Dorsolateral prefrontal cortex (tissue), 122 donors: ENCODE measurements at places on chromosomes 2 and 18.
A peak's percentile ranks its signal among the peaks of the same experiment; 100 is the strongest.

DNA sequence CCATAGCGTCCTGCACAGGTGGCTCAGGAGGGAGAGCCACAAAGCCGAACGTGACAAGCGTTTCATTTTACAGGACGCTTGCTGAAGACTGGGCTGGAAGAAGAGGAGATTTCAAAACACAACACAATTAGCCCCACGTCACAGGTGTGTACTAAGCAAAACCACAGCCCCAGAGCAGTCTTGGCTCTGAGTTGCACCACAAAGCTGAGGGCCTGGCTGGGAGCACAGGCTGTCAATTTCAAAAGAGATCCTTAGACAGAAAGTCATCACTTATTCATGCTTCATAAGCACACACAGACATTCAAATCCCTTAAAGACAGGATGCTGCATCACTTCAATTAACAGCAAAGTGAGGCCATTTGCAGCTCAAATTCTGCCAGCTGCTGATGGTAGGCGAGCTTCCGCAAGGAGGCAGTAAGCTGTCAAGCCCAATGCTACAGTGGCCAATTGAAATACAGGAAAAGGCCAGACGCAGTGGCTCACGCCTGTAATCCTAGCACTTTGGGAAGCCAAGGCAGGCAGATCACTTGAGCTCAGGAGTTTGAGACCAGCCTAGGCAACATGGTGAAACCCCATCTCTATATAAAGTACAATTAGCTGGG is 79.6 kb downstream of the SKA1 start:
- no peak for DNase-seq

DNA sequence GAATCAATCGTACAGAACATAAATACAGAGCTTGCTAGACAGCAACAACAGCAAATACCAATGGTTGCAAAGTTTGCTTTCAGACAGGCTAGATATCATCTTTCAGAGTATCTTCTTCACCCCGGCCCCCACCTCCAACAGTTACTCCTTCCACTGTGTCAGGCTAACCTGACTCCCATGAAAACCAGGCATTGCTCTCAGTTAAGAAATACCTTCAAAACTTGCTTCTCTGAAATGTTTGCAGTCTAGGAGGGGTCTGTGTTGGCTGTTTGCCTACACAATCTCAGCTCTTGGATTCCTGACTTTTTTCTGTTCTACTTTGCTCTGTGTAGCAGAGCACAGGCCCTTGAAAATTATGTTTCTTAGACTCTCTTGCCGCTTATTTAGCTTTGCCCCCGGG is 599.5 kb upstream of the SYT4 start:
- no peak for DNase-seq

GRCh38 chr2:177241711-177242120 is 22.8 kb downstream of the NFE2L2 start:
- no peak for DNase-seq

DNA sequence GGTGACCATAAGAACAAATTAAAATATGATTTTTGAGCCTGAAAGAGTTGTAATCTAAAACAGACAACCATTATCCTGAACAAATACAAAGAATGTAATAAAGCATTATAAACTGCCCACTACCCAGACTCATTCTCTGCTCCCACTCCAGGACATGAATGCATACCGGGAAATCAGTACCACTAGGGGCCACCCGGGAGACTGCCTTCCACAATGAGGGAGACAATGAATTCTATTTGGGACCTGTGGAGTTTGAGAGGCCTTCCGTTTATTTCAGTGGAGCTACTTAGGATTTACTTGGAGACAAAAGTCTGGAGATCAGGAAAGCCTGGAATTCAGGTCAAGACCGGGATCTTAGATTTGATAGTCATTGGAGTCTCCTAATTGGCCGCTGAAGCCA is 50.0 kb downstream of the NAB1 start:
- no peak for DNase-seq

- no peak for DNase-seq
Observed at GRCh38 chr18:6948281-6949055, 169.1 kb downstream of the LAMA1 start.

DNA sequence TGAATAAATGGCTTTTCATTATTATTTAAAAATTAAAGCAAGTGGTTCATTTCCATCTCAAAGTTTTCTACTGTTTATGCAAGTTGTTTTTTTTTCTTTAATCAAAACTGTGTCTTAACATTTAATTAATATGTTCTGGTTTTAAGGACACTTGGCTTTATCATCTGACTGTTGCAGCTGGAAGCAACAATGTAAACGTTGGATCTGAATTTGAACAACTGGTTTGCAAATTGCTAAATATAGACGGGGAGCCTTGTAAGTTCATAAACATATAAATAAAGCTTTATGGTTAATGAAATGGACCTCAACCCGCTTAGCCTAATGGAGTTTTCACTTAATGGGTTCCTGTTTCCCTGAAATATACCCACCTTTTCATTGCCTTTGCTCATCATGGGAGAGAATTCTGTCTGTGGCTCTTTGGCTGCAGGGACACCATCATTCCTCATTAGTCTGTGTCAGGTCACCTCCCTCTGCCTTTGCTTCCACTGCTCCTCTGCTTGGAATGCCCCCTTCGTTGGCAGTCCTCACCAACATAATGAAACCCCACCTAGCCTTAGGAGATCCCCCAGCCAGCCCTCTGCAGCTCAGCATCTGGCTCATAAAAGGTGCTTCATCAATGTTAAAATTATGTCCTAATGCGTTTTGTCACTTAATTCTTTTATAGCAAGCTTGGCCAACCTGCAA is 44.2 kb upstream of the DYNC2LI1 start:
- no peak for DNase-seq

GRCh38 chr2:168355121-168355520 is 101.0 kb upstream of the CERS6 start:
- no peak for DNase-seq

GRCh38 chr2:221551864-221552263 is 20.2 kb downstream of the EPHA4 start:
- no peak for DNase-seq

- DNase-seq = no peak
Observed at GRCh38 chr2:201345625-201346213, 11.4 kb downstream of the FLACC1 start.

DNA sequence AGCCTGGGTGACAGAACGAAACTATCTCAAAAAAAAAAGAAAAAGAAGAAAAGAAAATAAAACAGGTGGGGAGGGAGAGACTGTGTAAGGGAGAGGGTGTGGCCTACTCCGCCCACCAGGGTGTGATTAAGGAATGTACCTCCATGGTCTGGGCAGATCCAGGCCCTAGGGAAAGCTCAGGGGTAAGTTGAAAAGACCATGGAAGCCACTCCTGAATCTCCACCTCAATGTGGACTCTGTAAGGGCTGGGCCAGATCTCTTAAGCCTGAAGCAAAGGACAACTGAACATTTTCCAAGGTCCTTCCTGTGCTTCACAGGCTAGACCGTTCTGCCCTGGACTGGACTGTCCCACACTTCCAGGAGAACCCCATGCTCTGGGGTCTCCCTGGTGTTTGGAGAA is 9.7 kb upstream of the ATG16L1 start:
- DNase-seq = no peak

DNA sequence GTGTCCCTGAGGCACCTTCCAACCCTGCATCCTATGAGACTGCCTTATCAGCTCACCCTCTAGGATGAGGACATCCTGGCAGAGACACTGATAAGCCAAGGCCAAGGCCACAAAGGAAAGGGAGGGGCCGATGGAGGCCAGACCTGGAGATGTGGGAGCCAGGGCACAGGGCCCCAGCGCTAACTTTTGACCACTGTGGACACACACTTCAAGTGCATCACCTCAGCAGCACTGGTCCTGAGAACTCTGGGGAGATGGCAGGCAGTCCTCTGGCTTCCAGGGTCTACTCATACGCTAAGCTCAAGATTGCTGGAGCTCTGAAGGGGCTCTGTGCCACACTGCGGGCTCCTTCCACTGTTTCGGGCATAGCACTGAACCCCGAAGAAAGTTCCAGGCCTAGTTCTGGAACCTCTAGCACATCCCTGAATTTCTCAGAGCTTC is 100.2 kb upstream of the ID2 start:
- DNase-seq = no peak

DNA sequence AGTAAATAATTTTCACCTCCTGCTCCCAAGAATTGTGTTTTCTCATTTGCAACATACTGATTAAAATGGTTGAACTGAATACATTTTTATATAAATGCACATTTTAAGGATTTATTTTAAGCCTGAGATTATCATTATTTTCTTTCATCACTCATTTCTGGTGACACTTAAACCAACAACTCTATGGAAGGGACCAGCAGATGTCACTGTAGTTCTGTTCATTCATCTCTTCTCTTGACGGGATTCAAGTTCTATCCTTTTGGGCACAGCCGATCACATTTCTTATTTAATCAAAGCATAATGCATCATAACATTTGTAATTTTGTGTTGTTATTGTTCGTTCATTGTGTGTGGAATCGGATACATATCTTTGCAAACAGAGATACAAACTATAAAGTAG is 417.9 kb downstream of the HRH4 start:
- no peak for DNase-seq

GRCh38 chr2:194822657-194823056 is 834.4 kb upstream of the SLC39A10 start:
- DNase-seq = no peak

GRCh38 chr2:136247204-136247950 is 129.4 kb upstream of the CXCR4 start:
- no peak for DNase-seq

DNA sequence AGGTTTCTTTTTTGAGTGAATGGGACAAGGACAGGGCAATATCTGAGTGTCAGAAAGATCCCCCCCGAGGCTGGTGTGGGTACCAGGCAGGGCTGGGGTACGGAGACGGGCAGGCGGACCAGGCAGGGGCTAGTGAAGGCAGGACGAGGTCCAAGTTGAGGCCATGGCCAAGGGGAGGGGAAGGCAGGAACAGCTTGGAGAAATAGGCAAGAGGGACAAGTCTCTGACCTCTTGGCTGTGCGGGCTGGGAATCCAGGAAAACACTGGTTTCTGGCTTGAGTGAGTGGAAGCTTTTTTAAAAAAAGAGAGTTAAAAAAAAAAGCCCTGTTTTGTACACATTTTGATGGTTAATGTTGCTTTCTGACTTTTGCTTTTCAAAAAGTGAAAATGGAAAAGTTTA is 30.3 kb downstream of the ASAP2 start:
- DNase-seq = no peak

DNA sequence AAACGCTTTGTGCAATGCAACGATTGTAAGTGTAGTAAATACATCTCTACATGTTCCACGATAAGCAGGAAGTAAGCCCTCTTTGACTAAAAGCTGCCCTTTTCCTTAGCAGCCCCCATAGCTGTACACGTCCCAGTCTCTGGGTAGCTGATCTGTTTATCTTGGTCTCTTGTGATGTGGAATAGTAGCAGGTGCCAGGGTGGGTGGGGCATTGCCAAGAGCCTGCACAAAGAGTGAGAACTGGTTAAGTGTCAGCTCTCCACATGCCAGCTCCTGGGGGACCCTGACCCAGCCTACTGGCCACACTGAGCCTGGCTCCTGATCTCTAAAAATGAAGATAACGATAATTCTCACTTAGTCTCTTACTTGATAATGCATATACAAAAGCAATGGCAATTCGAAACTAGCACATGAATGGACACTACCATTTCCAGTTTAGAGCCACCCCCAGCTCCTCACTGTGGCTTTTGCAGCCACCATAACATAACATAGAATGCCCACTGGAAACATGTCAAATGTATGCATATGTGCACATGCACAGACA is 92.3 kb downstream of the MYT1L start:
- no peak for DNase-seq

DNA sequence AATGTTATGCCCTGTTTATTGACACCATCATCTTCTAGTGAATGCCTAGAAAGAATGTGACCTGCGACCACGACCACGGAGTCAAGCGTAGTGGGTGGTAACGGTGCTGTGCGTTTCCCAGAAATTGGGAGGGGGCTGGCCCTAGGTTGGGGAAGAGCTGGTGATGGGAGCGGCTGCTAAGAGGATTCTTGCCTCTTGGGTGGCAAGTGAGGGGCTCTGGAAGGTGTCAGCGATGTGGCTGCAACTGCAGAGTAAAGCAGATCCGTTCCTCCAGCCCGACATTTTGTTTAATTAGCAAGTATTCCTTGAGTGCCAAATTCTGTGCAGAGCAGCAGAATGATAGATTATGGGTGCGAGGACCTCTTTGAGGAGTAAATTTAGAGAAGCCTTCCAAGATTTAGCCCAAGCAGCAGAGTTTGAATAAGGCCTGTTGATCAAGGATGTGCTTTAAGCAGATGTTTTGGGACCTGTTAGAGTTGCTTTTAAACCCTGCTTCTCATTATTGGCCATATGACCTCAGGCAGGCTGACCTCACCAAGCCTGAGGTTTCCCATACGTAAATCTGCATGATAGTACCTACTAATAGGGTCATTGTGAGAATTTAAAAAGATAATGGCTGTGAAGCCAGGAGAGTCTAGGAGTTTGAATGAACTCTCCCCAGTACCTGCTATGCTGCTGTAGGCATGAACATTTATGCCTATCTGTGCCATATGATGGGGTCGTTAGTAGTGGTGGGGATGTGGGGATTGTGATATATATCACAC is 287.7 kb downstream of the PTGR3 start:
- no peak for DNase-seq

DNA sequence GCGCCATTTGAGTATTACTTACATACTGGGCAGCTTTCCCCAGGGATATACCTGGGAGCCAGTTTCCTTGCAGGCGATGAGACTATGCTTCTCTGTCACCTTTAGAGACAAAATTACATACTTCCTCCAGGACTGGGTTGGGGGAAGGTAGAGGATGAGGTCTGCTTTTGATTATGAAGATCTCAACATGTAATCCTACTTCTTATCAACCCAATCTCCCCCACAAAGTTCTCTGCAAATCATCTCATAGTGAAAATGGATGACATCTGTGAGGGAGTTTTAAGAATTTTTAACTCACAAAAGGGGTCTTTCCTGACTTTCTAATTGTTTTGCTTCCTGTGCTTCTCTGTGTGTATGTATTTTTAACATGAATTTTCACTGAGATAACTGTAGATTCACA is 81.9 kb downstream of the TMEM131 start:
- no peak for DNase-seq

DNA sequence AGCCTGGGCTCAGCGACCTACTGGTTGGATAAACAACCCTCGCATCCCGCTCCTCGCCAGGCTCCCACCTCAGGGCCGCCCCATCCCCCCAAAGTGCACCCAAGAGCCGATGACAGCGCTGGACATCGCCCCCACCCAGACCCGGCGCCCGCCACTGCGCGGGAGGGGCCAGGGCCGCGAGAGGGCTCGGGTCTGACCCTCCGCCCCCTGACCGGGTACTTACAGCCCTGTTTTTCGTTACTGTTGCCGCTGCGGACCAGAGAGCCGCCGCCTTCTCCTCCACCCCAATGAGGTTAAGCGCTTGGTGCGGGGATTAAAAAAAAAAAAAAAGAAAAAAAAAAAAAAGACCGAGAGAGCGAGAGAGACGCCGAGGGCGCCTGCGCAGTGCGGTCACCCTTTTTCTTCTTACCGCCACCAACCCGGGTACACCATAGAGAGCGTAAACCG is at the start of gene CLASP1:
CLASP1 (minus strand) TSS at position 314 of the 447 bp plus-strand sequence. CDS start 43,567 bp downstream, outside the sequence.
- peak; percentile 49 for DNase-seq

- no peak for DNase-seq
Observed at GRCh38 chr2:197711578-197711977, 6.4 kb downstream of the MARS2 start.
